Calu3 (cell line): ENCODE measurements at places on chromosomes 6 and 20. TPM values are rescaled to one million over a fixed set of nuclear protein-coding genes. Genes with fewer than 3 reads are reported as not detected.

Gene MCCD1
- total RNA-seq = not detected in 2 replicates

Gene GHRH
- not detected in 2 replicates for total RNA-seq

DNA sequence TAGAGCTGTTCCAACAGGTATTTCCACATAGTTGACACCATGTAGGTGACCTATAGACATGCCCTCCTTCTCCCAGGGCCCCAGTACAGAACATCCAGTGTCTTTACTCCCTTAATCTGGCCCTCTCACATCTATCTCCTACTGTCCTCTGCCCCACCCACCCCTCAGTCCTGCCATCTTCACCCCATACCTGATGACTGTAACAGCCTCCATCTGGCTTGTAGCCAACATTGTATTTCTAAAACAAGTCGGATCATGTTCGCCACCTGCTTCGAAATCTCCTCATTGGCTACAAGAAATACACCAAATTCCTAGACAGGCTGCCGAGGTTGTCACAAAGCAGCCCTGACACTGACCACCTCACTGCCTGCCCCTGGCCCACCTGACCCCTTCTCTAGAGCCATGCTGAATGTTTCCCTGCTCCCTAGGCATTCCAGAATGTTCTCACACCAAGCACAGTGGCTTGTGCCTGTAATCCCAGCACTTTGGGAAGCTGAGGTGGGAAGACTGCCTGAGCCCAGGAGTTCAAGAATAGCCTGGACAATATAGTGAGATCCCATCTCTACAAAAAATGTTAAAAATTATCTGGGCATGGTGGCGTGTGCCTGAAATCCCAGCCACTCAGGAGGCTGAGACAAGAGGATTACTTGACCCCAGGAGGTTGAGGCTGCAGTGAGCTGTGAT is 6.0 kb downstream of the ZC3H12D start:
- DNase-seq = no peak

- DNase-seq = no peak
Observed at GRCh38 chr20:8837396-8837795, 231.5 kb upstream of the PLCB4 start.

DNA sequence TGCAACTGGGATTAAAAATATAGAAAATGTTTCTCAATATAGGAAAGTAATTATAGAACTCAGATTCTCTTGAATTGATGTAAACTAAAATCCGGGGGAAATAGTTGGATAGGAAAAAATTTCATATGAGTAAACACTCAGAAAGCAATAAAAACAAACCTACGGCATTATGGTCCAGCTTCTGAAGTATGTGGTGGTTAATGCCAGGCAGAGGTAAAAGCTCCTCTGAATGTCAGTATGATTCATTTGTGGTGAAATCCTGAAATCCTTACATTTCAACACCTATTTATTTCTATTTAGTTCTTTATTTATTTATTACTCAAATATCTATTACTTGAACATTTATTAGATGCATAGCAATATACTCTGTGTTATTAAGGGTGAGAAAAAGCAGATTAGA is 145.1 kb downstream of the RIMS1 start:
- DNase-seq = no peak

DNA sequence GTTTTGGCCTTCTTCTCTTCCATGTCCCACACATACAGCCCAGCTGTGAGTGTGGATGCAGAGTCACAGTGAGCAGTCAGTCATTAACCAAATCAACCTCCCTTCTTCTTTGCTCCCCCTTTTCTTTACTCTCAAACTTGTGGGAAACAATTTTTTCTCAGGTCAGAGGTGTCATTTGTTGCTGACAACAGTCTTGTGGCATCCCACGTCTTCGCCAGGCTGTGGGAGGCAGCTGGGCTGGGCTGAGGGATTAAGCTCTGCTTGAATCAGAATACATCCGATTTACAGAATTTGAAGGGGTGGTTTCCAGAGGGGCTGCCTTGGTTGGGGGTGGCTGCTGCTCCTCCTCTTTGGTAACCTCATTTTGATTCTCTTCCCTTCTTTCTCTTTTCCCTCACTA is 40.5 kb downstream of the SCGN start:
- no peak for DNase-seq

DNA sequence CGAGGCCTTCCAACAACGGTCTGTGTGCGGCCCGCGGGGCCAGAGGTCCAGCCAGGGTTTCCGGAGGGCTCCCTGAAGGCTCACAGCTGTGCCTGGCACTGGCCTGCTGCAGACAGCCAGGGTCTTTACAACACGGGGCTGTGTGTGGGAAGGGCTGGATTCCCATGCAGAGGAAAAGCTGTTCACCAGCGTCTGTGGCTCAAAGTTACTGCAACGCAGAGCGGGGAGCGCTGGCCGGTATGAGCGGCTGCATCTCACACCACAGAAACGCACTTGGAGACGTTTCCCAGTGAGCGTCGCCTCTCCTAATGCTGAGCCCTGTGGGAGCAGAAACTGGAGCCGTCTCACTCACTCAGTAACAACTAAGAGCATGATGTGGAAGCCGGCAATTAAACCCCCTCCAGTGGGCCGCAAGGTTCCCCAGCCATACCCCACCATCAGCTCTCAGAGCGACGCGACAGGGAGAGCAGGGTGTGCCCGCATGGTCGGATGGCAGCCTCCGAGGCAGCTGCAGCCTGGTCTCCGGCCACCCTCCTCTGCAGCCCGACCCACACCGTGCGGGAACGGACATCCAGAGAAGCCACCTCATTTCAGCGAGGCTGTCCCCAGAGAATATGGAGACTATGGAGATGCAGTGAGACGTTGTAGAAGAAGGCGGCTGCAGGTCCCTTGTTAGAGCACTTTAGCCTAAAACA is 42.6 kb downstream of the DLL1 start:
- no peak for DNase-seq
